ENCODE measurements at places on chromosomes 12 and 14.

DNA sequence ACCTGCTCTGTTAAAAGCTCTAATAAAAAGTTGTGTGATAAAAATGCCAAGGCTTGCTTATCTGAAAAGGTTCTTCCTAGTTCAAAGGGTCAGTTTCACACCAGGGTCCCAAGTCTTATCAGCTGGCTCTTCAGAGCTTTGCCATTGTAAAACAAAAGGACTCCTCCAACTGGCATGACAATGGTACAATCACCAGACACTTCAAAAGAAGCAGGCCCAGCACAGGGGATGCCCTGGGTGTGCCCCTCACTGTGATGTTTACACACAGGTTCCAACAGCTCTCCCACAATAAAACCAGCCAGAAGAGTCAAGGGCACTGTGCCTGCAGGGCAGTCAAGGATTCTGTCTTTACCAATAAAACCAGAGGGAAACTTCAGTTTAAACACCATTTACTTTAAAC, 78.7 kb downstream of the PRICKLE1 start:
- no peak for DNase-seq

DNA sequence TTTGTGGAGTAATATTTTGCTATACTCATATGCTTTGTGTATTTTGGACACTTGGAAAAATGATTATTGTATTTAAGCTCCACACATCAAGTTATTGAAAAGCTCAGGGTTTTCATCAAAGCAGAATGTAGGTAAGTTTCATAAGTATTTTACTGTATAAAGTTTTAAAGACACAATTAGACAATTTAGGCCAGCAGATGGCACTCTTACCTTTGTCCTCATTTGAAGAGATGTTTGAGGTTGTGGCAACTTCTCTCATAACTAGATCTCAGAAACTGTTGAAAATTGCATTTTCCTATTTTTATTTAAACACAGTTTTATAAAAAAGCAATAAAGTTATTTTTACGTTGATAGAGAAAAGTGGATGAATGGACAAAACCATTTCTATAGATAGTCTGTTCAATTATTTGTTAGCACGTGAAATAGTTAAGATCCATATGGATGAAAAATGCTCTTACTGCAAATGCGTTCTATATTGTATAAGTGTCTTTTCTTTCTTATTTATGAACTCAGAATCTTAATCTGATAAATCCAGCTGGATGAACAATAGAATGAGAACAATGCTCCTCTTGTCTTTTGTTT, 300.0 kb downstream of the AEBP2 start:
- DNase-seq = peak; percentile 44

GRCh38 chr12:54701940-54702592, 53.9 kb upstream of the DCD start:
- peak; percentile 40 for DNase-seq

- DNase-seq = no peak
Observed at GRCh38 chr14:23030936-23031335, 3.8 kb downstream of the PSMB5 start.

GRCh38 chr12:110921262-110921661, 883 bp upstream of the MYL2 start:
- DNase-seq = no peak

GRCh38 chr12:18502422-18502968, 235.3 kb downstream of the PLCZ1 start:
- DNase-seq = peak; percentile 77

GRCh38 chr14:85597701-85598100, 67.8 kb downstream of the FLRT2 start:
- no peak for DNase-seq

All from NCI-H1105 treated with DMSO at 0.1 percent for 48 hours (cell line).